NCI-H1092 treated with DMSO at 0.1 percent for 48 hours (cell line): ENCODE measurements at places on chromosomes 7 and 10.

GRCh38 chr10:28815681-28816080, 138.4 kb downstream of the BAMBI start:
- DNase-seq, result no peak

GRCh38 chr7:155002411-155003091, 373 bp downstream of the PAXIP1 start:
- peak; percentile 76 for DNase-seq

- DNase-seq, result no peak
Observed at GRCh38 chr10:35770817-35771355, 128.8 kb upstream of the FZD8 start.

DNA sequence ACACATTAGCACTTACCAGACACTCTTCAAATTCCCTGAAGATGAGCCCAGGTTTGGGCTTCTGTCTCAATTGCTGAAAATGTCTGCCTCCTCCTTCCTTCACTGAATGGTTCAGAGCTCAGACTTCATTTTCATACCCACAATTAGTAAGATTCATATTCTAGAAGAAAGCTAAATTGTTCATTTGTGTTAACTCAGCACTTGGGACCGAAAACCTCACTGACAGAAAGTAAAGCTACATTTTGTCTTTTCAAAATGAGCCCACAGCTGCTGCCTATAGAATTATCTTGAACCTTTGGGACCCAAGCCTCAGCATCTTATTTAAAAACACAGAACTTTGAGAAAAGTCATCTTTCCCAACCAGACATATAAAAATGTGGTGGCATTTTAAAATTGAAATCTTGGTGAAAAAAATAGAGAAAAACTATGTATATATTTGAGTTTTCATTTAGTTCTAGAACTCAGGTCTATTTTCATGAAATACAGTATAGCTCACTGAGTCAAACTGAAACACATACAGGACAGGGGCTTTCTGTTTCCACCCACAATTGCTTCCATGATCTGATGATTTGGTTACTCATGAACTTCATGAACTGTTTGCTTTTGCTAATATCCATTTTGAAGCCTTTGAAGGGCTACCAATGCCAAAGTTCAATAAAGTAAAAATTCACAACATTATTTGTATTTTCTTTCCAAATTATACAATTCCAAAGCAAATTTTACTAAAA, 119.1 kb upstream of the PFKP start:
- DNase-seq, result no peak

DNA sequence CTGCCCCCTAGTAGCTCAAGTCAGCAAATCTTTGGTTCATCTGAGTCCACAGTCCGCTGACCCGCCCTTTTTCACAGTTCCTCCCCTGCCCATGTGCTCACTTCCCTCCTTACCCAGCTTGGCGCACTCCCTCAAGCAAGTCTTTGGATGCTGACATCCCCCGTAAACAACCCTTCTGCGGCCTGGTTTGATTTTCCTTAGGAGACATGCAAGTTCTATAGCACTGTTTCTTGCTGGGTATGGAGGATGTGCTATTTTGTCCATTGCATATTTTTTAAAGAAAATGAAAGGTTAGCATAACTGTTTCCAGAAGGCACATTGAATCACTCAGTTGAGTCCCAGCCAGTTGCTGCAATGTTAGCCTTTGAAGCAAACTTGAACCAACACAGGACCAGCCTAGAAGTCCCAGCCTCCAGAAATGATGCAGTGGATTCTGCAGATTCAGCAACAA, 38.2 kb downstream of the HTRA1 start:
- no peak for DNase-seq

- DNase-seq, result no peak
Observed at GRCh38 chr10:107814865-107815487, 650.5 kb upstream of the SORCS1 start.

- DNase-seq, result no peak
Observed at GRCh38 chr7:139543801-139544603, 20.5 kb downstream of the CLEC2L start.
